GM23338 (cell line): ENCODE measurements at places on chromosomes 6 and 20.

DNA sequence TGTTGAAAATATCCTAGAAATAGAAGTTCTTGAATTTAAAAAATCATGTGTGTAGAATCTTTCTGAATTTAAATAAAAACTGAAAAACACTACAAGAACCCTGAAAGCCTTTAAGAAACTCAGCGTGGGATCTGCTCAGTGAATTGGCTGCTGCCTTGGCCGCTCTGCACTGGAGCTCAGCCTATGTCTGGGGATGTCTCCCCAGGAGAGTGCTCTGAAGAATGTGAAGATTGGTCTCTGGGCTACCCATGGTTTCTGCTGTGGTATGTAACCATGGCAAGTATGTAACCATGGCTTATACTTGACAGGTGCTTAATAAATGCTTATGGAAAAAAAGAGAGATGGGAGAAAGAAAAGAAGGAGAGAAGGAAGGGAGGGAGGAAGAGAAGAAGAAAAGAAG lies 3.1 kb upstream of the RRAGD start:
- DNase-seq = no peak

DNA sequence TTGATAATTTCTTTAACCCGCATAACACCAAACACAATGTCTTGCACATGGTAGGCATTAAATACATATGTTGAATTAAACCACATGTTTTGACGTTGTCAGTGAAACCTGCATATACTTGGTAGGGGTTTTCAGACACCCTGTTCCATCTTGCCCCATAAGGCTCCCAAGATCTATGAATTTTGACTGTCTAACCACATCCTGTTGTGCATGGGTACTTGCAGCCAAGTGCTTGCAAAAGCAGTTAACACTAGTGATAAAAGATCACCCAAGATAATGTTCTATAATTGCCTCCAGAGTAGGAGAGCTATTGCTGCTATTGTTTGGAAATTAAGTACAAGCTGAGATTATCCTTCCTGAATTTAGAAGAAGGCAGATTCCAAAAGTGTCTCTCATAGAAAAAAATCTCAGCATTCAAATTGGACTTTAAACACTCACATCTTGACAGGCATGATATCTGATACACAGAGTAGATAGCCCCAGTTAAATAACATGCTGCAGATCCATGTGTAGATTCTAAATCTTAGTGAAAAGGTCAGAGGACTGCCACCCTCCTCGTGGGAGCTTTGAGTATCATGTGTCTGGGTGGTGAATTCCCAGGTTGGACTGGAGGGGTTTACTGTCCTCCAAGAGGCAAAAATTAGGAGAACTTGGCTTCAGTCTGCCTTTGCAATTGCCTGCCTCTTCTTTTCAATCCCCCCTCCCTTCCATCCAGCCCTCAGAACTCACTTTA lies 25.8 kb upstream of the CCN6 start:
- no peak for DNase-seq

- no peak for DNase-seq
Observed at GRCh38 chr6:1705183-1705582, 95.5 kb downstream of the FOXC1 start.

DNA sequence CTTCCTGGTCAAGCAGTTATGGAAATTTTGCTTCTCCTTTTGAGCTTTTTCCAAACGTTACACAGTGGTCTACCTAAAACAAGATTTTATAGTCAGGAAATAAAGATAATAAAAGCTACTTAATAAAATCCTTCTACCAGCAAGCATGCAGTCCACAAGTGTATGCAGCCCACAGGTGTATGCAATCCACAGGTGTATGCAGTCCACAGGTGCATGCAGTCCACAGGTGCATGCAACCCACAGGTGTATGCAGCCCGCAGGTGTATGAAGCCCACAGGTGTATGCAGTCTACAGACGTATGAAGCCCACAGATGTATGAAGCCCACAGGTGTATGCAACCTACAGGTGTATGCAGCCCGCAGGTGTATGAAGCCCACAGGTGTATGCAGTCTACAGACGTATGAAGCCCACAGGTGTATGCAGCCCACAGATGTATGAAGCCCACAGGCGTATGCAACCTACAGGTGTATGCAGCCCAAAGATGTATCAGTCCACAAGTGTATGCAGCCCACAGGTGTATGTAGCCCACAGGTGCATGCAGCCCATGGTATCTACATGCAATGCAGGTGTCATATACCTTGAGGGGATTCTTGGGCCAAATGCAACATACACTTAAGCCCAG lies 26.4 kb upstream of the OCSTAMP start:
- DNase-seq = no peak

GRCh38 chr6:169208011-169208410 lies 45.6 kb downstream of the THBS2 start:
- DNase-seq = no peak

GRCh38 chr6:31896856-31897611 lies 464 bp downstream of the EHMT2 start:
- peak; percentile 46 for DNase-seq

- DNase-seq = no peak
Observed at GRCh38 chr6:157188213-157188612, 135.1 kb downstream of the TMEM242 start.

GRCh38 chr20:57930351-57930750 lies 220.5 kb upstream of the PMEPA1 start:
- DNase-seq = no peak

- DNase-seq = no peak
Observed at GRCh38 chr6:134482593-134483270, 164.8 kb upstream of the SGK1 start.

DNA sequence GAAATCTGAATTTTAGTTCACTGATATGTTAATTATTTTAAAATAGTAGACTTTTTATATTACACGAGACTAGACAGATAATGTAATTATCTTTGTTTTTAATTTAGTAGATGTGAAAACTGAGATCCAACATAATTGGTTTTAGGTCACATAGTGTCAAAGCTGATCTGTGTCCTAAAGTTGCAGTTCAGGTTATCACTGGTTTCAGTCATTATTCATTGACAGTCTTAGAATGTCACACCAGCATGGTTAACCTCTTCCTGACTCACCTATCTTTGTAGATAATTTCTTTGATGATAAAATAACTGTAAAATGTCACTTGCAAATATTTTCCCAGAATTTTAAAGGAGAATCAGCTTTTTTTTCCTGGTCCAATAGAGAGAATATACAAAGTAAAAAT lies 48.3 kb upstream of the SLC35B3 start:
- DNase-seq = no peak

DNA sequence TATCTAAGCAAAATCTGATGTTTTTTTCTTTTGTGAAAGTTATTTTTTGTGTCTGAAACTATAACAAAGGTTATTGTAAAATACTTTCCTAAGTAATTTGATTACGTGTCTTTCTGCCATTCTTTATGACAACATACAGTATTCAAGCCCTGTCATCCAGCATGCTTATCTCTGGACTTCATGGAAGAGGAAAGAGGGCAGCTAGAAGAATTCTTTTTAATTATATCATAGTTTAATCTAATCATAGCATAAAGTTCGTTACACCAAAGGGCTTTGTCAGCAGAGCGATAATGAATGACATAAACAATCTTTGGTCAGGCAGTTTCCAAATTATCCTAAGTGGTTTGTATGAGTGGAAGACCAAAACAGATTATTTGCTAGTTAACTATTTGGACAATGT lies 3.5 kb downstream of the ENPP3 start:
- DNase-seq = no peak

DNA sequence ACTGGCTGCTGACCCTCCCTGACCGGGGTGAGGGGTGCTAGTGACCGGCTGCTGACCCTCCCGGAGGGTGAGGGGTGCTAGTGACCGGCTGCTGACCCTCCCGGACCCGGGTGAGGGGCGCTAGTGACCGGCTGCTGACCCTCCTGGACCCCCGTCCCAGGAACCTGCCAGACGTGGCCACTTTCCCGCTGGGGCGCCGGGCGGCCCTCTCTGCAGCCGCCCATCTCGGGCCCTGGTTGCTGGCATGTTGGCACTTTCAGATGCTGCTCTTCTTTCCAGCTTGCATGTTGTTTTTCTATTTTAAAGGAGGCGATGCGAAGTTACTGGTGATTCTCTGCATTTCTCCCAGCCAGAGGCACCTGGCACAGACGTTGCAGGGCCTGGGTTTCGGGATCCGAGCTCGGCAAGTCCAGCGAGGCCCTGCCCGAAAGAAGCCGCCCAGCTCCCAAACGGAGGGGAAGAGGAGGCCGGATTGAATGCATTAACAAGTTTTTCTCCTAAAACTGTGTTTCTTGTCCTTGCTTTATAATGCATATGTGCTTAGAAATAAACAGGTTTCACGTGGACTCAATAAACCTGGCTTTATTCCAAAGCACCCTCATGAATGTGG lies 34.4 kb downstream of the FRMD1 start:
- no peak for DNase-seq

- no peak for DNase-seq
Observed at GRCh38 chr6:8642131-8642530, 206.8 kb upstream of the SLC35B3 start.

DNA sequence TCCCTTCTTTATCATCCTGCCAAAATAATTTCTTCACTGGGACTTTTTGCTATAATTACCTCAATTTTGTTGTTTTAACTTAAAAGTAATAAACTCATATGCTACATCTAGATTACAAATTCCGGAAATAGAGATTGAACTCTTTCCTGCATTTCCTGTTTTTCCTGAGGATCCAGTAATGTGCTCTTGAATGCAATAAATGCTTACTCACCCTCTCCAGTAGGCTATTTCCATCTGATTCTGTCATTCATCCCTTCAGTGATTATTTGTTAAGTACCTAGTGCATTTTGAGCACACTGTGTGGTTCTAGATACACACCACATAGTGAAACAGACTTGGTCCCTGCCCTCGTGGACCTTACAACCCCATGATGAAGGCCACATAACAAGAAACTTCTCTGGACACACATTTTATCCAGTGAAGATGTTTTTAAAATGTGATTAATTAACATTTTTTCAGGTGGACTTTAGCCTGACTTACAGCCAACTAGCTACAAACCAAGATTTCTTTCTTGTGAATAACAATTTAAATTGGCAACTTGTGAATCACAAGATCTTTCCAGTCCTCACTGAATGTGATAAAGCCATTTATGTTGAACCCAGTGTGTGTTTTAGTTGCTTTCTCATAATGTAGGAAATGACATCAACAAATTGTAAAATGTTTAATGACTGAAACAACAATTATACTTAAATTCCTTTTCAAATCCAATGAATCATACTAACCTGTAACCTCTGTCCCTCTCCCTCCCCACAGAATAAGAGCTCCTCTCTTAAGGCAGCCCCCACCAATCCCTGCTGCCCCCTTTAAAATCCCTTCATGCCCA lies 272.3 kb downstream of the KHDC1L start:
- DNase-seq = no peak

DNA sequence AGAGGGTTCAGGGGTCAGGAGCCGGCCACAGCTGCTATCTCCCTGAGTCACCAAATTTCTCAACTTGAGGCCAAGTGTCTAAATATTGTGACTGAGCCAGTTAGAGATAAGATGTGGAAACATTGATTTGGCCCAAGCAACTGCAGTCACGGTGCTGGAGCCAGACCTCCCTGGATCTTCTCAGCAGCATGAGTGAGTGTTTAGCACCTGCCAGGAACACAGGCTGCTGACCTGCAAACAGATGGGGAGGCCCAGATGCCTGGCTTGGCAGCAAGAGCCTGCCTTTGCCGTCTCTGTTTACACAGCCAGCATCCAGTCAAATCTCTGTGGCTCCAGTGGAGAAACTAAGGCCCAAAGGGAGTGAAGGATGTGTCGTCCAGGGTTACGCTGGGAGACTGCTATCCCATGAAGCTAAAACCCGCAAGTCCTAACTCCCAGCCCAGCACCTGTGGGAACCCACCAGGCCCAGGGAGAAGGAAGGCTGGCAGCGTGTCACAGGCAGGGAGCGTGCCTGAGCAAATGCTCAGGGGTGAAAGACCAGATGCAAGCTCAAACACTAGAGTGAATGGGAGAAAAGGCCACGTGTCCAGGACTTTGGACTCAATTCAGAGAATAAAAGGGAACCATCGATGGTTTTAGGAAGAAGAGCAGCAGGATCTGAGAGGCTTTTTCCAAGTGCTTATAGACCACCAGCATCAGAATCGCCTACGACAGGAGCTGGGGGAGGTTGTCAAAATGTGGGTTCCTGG lies 15.9 kb upstream of the PTGIS start:
- no peak for DNase-seq

- no peak for DNase-seq
Observed at GRCh38 chr20:24615353-24615752, 145.9 kb downstream of the SYNDIG1 start.

- DNase-seq = no peak
Observed at GRCh38 chr6:5567352-5567751, 306.0 kb downstream of the FARS2 start.

GRCh38 chr6:41157323-41157722 lies 3.2 kb upstream of the TREML1 start:
- no peak for DNase-seq

DNA sequence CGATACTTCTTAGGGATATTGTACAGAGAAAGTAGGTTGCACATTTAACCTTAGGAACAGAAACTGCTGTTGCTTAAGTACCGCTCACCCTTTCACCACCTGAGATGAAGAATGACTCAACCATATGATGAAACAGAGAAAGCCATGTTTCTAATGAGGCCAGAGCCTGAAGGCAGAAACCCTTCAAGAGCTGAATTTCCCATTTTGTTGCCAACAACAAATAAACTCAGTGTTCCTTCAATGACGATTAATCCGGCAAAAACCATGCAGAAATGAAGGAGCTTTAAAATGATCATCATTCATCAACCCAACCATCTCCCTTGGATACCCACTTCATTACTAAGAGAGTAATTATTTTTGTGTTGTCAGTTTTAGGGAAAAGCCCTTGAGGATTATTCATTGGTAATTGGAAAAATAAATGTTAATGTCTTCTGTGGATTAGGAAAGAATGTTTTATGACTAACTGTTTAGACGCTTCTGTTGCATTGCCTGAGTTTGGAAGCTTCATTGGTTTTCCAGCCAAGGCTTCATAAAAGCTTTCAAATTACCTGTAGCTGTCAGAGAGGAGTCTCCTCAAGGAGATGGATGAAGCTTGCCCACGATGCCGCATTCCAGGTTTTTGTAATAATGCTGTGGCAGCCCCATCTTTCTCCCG lies 112.1 kb upstream of the IYD start:
- no peak for DNase-seq

- peak; percentile 25 for DNase-seq
Observed at GRCh38 chr6:121485359-121485811, 49.9 kb downstream of the GJA1 start.

DNA sequence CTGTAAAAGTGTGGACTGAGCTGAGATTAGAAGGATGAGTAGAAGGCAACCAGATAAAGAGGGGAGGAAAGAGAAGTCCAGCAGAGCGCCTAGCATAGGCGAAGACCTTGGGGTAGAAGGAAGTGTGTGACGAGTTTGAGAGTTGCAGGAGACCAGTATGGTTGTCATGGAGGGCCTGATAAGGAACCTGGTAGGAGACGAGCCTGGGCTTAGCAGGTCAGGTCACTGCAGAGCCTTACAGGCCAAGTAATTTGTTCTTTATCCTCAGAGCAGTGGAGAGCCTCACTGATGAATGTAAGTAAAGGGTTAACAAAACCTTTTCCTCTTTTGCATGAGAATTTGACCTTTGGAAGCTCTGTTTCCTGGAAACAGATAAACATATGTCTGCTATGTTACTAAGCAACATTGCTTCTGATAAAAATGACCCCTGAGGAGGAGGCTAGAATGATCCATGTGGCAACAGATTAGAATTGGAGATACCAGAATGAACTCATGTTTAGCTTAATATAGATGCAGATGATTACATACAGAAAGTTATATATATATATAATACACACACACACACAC lies 2.9 kb upstream of the TMEM74B start:
- DNase-seq = peak; percentile 61
